ENCODE measurements at places on chromosomes 2 and 18.

DNA sequence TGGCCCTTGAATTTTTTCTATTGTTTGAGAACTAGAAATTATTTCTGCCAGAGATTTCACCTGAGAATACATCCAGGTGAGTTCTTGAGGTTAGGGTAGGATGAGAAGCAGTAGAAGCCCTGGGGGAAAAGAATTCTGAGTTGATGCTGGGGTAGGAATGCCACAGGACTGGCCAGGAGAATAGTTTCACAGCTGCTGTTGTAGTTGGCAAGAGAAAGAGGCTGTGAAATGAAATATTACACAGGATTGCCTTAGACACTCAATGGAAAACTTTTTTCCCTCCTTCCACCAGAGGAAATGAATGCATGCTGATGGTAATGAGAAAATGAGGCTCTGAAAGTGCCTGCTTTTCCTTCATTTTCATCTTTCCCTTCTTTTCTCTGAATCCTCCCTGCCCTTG lies 54.6 kb downstream of the PRKCE start:
- DNase-seq, result no peak

GRCh38 chr2:136207665-136208064 lies 89.7 kb upstream of the CXCR4 start:
- no peak for DNase-seq

DNA sequence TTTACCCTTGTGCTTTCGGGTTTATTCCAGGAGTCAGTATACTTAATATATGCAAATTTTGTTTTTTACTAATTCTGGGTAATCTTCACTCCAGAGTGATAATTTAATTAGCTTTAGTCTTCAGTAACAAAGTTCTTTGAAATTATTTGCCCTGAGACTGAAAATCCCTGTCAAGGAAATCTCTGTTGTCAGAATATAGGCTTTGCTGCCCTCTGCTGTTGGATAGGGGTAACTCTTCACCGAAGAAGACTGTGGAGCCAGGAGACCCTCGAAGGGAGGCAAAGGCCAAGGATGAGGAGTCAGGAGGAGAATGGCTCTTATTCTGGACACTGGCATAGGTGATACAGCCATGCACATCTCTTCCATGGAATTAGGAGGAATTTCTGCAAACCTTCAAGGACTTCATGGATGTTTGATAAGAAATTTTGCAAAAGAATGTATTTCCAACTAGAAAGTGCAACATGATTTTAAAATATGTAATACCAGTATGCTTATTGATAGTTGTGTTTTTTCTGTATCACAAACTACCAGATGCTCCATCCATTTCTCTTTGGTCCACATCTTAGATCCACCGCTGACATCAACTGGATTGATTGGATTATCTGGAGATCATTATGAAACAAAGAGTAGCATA lies 182.3 kb downstream of the RDH14 start:
- DNase-seq, result peak; percentile 47

- DNase-seq, result peak; percentile 69
These were observed 2.1 kb downstream of the HK2 start for GRCh38 chr2:74835831-74836674.

- DNase-seq, result peak; percentile 27
These were observed 95.7 kb downstream of the NEDD4L start for GRCh38 chr18:58139459-58140386.

DNA sequence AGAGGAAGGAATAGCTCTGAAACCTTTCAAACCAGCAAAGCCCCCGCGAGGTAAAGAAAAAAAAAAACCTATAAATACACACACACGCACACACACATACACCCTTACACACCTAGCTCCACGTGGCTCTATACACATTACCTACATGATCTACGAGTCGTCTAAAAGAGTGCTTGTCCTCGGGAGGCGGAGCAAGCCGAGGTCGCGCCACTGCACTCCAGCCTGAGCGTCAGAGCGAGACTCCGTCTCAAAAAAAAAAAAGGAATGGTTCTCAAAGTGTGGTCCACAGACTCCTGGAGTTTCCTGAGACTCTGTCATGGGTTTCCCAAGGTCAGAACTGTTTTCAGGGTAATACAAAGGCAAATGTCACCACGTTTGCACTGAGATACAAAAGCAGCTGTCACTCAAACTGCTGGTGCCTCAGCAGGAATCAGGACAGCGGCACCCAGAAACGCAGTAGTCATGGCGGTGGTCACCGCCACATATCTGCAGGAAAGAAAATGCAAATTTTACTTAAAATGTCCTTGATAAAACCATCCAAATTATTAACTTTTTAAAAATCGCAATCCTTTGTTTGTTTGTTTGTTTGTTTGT lies 130.0 kb upstream of the GPC1 start:
- no peak for DNase-seq

GRCh38 chr2:110891626-110892025 lies 159.3 kb downstream of the ACOXL start:
- DNase-seq, result no peak

- DNase-seq, result no peak
These were observed 247.4 kb downstream of the KLHL29 start for GRCh38 chr2:23632386-23632785.

- no peak for DNase-seq
These were observed 902.9 kb downstream of the TMEM182 start for GRCh38 chr2:103664690-103665089.

DNA sequence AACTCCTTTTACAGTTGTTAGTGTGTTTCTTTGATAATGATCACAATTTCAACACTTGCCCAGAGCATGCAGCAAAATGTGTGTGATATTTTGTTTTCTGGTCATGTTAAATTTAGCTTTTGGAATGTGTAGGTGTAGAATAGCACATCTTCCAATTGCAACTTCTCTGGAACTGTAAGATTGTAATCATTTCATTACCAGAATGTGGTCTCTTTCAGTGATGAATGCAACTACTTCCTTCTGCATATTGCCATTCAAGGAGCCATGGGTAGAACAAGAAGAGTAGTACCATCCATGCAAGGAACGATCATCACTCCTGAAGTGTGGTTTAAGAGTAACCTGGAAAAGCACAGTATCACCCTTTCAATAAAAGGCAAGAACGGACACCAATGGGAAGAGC lies 548.8 kb upstream of the ZNF804A start:
- DNase-seq, result no peak

DNA sequence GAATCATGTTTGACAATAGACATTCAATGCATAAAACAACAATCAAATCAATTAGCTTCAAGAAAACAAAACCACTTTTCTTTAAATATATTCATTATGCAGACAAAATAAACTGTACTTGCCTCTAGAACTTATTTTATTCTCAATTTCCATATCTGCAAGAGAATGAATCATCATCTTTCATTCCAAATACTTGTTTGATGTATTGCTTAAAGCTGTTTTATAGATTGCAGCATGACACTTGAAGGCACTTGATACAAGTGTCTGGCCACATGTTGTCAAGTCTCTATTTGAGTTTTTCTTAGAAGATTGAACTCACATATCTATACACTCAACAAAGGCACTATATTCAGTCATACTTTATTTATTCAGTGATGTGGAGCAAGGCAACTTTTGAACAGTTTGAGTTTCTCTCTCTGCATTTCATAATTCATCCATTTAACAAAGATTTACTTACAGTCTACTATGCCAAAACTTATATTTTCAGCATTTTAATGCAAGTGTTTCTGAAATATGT lies 38.7 kb upstream of the DDX18 start:
- DNase-seq, result peak; percentile 14

GRCh38 chr2:7450833-7451190 lies 533.6 kb downstream of the RNF144A start:
- DNase-seq, result no peak

- DNase-seq, result no peak
These were observed 67.3 kb downstream of the GLI2 start for GRCh38 chr2:120802867-120803484.

DNA sequence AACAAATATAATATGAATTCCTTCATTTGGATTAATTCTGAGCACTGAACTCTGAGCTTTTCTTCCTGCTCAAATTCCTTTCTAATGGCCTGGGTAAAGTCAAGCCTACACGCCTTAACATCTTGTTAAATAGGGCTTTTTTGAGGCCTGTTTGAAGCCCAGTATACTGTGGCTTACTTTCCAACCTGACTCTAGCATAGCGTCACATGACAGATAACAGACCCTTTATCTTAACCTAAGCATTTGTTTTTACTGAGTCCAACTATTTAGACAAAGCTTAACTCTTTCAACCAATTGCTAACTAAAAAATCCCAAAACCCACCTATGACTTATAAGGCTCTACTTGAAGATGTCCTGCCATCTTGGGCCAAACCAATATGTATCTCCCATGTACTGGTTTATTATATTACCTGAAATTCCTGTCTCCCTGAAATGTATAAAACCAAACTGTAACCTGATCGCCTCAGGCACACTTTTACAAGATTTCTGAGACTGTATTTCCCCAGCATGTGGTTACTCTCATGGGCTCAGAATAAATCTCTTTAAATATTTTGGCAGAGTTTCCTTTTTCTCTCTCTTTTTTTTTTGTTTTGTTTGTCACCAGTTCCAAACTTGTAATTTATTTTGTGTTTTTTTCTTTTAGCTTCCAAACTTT lies 271.1 kb upstream of the VWC2L start:
- DNase-seq, result peak; percentile 39

DNA sequence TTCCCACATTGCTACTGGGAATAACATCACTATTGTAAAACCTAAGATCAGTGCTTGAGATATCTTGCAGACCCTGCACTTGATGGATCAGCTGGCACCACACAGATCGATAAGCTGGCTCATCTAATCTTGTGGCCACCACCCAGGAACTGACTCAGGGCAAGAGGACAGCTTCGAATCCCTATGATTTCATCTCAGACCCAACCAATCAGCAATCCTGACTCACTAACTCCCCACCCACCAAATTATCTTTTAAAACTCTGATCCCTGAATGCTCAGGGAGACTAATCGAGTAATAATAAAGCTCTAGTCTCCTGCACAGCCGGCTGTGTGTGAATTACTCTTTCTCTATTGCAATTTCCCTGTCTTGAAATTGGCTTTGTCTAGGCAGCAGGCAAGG lies 11.3 kb upstream of the TEX44 start:
- DNase-seq, result no peak

GRCh38 chr2:70450641-70451250 lies 102.9 kb downstream of the TGFA start:
- DNase-seq, result no peak

GRCh38 chr2:230774348-230774951 lies 61.8 kb downstream of the CAB39 start:
- DNase-seq, result peak; percentile 85

- peak; percentile 66 for DNase-seq
These were observed 26.3 kb upstream of the EPG5 start for GRCh38 chr18:45993438-45993837.

DNA sequence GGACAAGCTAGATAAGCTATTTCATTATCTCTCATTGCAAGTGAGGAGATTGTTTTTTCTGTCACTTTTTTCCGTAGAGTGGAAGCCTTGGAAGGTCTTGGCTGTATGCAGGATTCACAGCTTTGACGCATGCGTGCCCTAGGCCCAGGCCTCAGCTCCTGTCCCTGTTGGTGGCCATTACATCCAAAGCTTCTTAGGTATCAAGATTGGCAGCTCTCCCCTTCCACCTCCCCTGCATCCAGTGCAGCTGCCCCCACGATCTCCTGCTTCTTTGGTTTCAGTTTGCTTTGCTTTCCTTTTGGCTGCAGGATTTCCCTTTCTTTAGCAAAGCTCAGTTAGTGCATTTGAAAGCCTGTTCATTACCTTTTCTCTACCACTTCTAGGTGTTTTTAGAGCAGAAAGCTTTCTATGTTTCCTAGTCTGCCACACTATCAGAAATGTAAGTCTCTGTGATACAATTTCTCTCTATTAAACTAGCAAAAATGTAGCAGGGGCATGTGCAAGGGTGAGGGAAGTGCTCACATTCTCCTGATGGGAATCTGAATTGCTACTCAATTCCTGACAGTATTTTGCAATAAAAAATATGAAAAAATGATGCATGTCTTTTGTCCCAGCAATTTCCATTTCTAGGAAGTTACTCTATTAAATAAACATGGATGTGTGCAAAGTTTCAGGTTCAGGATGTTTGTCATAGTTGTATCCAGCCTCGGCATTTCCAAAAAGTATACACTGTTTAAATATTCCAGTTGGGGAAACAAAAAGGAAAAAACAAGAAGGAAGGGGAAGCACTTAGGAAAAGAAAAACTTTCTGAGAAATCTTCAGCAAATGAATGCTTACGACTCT lies 91.2 kb downstream of the LIPG start:
- DNase-seq, result no peak

DNA sequence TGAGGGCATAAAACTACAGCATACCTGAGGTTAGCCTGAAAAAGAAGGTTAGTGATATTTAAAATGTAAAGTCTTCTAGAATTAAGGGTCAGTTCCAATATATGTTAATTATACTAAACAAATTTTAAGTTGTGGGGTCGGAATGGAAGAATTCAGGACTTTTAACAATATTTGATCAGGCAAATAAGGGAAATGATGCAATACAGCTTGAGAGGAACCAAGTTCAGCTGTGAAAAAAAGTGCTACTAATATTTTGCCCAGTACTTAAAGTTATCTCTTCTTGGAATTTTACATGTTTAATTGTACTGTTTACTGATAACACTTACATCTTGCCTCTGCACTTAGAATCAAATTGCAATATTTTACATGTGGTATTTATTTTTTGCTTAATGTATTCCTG lies 345.5 kb upstream of the CWC22 start:
- DNase-seq, result no peak

DNA sequence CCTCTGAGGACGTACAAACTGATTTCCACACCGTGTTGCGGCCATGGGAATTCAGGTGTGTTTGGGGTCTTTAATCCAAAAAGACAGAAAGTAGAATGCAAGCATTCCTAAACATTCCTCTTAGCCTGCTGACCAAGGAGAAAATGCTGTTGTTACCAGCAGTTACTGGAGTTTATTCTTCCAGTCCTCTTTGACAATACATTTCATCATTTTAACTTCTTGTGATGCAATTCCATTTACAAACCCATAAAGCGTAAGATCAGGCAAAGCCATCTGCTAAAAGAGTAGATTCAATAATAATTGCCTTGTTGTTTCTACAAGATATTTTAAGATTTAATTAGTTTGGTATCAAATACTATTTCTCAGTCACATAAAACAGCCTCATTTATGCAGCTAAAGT lies 32.7 kb downstream of the SPIRE1 start:
- DNase-seq, result no peak

DNA sequence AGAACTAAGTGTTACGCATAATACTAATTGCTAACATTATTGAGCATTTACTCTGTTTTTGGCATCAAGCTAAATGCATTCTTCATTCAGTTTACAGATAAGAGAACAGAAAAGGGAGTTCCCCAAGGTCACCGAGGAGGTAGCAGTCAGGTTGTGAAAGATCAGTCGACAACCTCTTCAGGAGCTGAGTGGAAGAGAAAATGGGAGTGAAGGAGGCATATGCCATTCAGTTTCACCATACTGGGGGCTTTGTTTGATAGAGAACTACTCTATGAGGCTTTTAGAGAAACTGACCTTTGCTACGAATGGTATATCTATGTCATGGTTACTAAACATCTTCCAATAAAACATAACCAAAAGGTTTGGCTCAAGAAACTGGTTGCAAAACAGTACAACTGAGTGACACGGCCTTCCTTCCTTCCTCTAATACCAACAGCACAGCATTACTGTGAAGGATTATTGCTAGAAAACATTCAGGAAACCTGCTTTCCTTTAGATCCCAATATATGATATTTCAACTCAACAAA lies 112.1 kb downstream of the RBMS1 start:
- DNase-seq, result no peak

- DNase-seq, result no peak
These were observed 253.3 kb downstream of the SPAG16 start for GRCh38 chr2:213537579-213537978.
